DMS153 (cell line): ENCODE measurements at places on chromosomes 12 and 14.

DNA sequence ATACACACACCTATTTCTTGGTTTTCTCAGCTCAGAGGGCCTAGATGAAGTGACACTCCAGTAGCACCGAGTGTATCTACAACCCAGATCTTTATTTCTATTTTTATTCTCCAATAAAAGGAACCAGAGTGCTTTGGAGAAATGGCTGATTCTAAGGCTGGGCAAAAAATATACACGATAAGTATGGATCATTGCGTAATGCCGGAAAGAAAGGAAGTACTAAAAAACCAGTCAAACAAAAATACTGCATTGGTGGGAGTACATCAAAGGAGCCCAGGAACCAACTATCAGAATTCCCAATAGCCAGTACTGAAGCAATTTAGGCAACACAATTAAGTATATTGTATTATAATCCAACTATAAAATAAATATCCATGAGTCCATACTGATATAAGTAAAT lies 400.9 kb upstream of the CCDC196 start:
- DNase-seq: no peak

DNA sequence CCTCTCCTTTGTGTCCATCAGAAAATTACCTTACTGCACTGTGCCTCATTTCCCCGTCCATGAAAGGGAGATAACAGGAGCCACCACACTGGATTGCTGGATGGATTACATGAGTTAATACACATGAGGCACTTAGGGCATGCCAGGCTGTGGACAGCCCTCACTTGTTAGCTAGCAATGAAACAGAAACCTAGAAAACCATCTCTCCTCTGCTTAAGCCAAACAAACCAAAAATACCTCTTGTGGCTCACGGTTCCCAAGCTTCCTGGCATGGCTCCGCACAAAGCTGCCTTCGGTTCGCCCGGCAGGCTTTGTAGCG lies 660 bp upstream of the HCFC2 start:
- DNase-seq: peak; percentile 31

- DNase-seq: no peak
These were observed 29.2 kb downstream of the ITPK1 start for GRCh38 chr14:93086441-93087055.

- DNase-seq: no peak
These were observed 12.4 kb downstream of the TTLL5 start for GRCh38 chr14:75673345-75674035.

- DNase-seq: no peak
These were observed 267.1 kb upstream of the FOXN3 start for GRCh38 chr14:89684139-89684538.

DNA sequence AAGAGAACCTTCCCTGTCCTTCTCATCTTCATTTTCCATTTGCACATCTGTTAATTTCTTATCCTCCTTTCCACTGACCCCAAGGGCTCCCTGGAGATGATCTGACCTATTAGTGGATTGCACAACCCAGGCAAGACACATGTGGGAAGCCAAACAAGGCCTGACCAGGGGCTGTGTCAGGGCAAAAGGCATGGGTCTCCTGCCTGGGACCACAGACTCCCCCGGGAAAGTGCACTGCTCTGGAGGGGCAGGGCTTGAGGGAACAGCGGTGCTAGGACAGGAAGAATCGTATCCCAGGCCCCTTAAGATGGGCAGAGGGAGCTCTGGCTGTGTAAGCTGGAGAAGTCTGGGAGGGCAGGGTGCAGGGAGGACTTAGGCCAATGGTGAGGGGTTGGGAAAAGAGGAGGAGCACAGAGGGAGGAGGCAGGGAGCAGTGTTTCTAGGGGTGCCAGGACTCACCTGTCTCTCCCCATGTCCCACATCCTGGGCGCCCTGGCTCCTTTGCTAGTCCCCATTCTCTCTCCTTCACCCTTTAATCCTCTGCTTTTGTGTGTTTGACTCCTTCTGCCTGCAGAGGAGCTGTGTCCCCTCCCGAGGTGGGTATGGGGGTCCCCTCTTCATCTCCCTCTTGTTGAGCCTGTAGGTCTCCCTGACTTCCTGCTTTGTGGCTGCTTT lies 25.3 kb downstream of the PLEKHG3 start:
- no peak for DNase-seq

DNA sequence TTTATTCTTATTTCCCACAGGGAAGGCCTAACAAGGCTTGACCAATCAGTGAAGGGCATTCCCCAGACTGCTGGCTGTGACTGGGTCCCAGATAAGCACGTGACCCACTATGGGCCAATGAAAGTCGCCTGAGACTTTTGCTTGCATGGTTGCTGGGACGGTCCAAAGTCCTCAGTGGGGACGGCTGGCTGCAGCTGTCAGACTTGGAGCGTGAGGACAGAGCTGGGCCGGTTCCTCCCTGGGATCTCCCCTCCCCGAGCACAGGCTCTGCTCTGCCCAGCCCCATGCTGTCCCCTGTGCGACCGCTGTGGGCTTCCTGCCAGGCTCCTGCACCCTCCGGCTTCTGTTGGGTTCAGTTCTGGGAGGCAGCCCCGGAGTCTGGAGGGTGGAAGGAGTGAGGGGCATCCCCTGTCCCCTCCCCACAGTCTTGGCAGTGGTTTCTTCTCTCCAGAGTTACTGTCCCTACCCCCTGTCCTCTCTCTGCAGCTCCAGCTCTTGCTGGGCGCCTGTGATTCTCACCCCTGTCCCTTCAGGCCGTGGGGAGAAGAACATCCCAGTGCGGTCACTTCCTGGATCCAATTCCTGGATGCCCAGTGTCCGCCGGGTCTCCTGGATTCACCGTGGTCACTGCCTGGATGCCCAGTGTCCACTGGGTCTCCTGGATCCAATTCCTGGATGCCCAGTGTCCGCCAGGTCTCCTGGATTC lies 50.1 kb downstream of the GALNT9 start:
- DNase-seq: no peak

GRCh38 chr14:49687942-49688700 lies at the start of gene POLE2:
Gene POLE2, minus strand, starts transcription at chr14:49688214. Its CDS starts 11 bp downstream, at chr14:49688203.
- peak; percentile 19 for DNase-seq

DNA sequence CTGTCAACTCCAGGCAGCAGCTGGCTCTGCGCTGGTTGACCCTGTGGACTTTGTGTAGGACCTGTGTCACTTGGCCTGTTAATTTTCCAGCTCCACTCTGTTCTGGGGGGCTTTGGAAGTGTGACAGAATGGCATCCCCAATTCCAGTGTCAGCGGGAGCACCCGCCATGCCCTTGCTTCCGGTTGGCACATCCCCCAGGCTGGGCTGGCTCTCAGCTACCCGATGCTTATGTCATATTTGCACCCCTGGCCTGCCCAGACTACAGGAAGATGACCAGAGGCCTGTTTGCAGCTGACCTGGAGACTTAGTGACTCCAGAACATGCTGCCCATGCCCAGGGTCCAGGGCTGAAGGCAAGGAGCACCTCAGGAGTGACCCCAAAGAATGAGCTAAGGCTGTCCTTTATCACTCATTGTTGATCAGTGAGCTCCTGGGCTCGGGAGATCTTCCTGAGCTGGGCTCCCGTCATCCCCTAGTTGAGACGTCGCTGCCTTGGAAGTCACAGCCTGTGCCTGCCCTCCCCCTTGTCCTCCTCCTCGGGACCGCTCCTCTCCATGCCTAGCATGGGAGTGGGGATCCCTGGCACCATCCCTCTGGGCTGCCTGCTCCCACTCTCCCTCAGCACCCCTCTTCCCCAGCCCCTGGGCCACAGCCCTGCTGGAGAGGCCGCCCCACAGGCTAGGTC lies 163.4 kb upstream of the RTL1 start:
- DNase-seq: no peak

GRCh38 chr14:29636870-29637269 lies 290.8 kb downstream of the PRKD1 start:
- DNase-seq: no peak

GRCh38 chr14:69260190-69260860 lies 367 bp downstream of the GALNT16 start:
- DNase-seq: no peak

DNA sequence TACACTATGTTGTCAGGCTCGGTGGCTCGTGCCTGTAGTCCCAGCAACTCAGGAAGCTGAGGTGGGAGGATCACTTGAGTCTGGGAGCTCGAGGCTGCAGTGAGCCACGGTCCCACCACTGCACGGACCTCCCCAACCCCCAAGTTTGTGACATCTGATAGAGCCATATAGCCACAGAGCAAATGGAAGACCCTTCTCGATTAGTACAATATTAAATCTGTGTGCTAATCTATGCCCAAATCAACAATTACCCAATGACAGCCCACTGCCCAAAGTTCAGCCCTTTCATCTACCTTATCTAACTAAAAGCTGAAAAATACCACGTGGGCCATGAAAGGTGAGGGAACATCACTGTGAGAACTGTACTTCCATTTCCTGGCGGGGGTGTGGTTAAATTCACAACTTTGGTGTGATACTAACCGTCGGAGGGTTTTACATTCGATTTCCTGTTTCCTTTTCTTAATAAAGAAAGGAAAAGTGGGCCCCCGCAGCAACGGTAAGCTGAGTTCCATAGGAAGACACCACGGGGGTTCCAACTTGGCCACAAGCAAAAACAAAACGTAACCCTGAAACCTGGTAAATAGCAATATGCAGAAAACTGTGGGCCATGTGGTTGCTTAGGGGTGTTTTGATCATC lies 31.2 kb upstream of the FOS start:
- DNase-seq: no peak

DNA sequence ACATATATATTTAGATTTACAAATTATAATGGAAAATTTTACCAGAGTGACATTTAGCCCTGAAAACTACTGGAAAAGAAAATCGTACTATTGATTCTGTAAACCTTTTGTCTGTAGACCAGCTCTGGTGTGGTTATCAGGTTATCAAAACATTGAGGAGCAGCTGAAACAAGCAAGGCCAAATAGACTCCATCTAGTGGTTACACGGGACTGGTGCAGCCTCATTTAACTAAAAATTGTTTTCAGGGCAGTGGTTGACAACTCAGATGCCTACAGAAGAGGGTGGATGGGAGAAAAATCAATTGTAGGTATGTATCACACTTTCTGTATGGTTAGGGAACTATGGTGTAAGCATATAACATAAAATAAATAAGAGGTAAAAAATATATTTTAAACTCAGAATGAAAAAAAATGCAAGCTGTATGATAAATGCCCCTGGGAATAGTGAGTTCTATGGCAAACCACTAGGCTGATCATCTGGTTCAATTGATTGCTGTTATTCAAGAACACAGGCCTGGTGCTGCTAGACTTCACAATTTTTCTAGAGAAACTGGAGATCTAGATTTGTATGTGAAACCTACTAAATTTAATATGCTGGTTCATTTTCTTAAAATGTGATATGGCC lies 51.2 kb downstream of the ACSS3 start:
- DNase-seq: peak; percentile 45

GRCh38 chr12:123833830-123834229 lies 71.7 kb downstream of the DNAH10 start:
- no peak for DNase-seq

- peak; percentile 3 for DNase-seq
These were observed 13.7 kb upstream of the OR6J1 start for GRCh38 chr14:22657861-22658260.

DNA sequence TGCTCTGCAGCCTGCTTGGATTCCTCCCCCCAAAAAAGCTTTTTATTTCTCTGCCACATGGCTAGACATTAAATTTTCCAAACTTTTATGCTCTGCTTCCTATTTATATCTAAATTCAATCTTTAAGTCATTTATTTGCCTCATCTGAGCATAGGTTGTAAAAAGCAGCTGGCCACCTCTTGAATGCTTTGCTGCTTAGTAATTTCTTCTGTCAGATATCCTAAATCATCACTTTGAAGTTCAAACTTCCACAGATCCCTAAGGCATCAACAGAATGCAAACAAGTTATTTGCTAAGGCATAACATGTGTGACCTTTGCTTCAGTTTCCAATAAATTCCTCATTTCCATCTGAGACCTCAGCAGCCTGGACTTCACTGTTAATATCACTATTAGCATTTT lies 209.6 kb downstream of the FSCB start:
- no peak for DNase-seq

- no peak for DNase-seq
These were observed 219.8 kb upstream of the ATP2B1 start for GRCh38 chr12:89928467-89928866.

GRCh38 chr12:54383041-54383609 lies 1.4 kb downstream of the ZNF385A start:
- DNase-seq: no peak

DNA sequence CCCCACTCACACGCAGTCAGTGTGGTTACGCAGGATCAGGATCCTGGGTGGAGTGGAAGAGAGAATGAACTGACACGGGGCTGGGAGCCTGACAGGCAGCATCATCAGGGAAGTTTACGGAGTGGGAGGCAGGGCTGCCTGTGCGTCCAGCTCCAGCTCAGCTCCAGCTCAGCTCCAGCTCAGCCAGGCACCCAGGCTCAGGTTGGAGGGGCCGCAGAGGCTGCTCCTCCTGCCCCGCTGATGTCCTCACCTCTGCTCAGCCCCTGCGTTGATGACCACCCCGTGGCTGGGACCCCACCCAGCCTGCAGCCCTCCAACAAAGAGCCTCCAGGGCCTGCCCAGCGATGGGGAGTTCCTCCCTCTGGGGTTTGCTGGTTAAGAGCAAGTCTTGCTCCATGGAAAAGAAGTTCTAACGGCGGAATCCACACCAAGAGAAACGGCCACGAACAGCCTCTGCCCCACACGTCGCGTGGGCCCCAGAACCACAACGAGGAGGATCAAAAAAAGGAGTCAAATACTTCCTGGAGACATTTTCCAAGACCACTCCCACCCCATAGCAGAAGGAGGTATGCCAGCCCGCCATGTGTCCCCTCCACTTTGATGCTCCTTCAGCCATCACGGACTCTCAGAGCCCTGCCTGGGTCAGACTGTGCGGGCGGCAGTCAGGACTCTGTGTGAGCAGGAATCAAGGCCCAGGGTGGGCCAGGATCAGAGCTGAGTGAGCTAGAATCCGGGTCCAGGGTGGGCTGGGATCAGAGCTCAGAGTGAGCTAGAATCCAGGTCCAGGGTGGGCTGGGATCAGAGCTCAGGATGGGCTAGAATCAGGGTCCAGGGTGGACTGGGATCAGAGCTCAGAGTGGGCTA lies 17.7 kb upstream of the C14orf180 start:
- no peak for DNase-seq

GRCh38 chr12:13595536-13596443 lies 385.6 kb downstream of the GRIN2B start:
- no peak for DNase-seq

DNA sequence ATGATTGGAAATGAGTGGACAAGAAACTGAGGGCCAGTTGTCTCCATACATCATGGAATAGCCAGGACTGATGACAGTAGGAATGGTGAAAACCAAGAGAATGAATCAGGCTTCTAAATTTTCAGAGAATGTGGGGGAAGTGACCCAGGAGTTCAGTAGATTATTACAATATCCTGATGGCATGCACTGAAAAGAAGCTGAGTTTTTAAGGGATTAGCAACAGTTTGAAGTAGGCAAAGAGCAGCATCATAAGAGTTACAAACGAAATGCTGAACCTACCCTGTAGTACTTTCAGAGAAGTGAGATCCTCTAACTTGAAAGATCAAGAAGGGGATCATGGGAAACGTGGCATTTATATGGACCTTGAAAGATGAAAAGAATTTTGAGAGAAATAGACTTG lies 13.2 kb downstream of the SLC2A14 start:
- DNase-seq: no peak
